ENCODE measurements at places on chromosomes 13 and 19. TPM values are rescaled to one million over a fixed set of nuclear protein-coding genes. Genes with fewer than 3 reads are reported as not detected.

The SHISA2 gene
- 41.9 TPM for total RNA-seq

The KCTD4 gene
- 0.77 TPM for total RNA-seq

The CASP14 gene
- total RNA-seq: 0.27 TPM

The LILRB2 gene
- 1.2 TPM for total RNA-seq

The RDH8 gene
- total RNA-seq: not detected

The SIAH3 gene
- total RNA-seq: 1.0 TPM

The CEACAM3 gene
- total RNA-seq: 1.9 TPM

The ARGLU1 gene
- 194 TPM for total RNA-seq

The IGFL2 gene
- not detected for total RNA-seq

The ATP8B3 gene
- 2.1 TPM for total RNA-seq

The LHB gene
- not detected for total RNA-seq
